Neuronal stem cell (in vitro differentiated cells): ENCODE measurements at places on chromosomes 12 and 14.
A peak's percentile ranks its signal among the peaks of the same experiment; 100 is the strongest.

GRCh38 chr14:25103271-25103670 is 53.3 kb upstream of the STXBP6 start:
- no peak for DNase-seq

GRCh38 chr14:33509454-33509853 is 441.4 kb downstream of the EGLN3 start:
- DNase-seq, result no peak

DNA sequence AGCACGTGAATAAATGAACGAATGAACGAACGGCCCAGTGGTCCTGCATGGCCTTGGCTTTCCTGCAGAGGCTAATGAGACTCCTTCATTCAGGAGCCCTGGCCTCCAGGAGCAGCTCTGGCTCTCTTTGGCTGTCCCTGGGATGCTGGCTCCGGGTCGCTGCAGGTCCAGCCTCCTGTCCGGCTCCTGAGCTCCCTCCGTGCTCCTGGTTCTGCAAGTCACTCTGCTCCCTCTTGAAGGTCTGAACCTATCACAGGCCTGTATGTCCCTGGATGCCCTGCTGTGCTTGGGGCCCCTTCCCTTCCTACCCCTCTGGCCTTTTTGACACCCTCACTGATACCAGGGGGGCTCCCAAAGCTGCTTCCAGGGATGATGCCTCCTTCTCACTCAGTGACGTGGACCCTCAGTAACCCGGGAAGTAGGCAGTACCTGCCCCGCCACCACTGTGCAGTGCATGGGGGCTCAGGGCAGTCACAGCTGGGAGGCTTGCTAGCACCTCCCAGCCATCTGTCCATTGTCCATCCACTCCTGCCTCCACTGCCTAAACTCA is 133.7 kb upstream of the C14orf180 start:
- DNase-seq, result no peak

- DNase-seq, result no peak
Measured at GRCh38 chr12:66739940-66740651, 61.2 kb upstream of the GRIP1 start.

DNA sequence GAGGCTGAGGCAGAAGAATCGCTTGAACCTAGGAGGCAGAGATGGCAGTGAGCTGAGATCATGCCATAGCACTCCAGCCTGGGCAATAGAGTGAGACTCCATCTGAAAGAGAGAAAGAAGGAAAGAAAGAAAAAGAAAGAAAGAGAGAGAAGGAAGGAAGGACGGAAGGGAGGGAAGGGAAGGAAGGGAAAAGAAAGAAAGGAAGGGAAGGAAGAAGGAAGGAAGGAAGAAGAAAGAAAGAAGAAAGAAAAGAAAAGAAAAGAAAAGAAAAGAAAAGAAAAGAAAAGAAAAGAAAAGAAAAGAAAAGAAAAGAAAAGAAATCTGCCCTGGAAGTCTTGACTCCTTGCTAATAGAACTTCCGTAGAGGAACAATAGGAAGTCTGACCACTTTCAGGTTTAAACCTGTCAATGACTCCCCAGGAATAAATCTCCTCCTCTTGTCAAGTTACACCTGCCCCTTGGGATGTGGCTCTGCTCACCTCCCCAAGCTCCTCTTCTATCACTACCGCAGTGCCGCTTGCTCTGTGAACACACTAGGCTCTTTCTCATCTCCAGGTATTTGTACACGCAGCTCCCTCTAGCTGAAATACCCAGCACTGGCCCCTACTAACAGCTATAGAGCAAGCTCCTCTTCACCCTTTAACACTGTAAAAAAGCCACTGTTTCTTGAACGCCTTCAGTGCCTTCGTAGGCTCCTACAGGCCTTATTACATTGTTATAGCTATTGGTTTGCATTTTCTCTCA is 773.1 kb upstream of the TBX3 start:
- no peak for DNase-seq

- DNase-seq, result no peak
Measured at GRCh38 chr12:106415134-106415533, 57.6 kb downstream of the POLR3B start.

DNA sequence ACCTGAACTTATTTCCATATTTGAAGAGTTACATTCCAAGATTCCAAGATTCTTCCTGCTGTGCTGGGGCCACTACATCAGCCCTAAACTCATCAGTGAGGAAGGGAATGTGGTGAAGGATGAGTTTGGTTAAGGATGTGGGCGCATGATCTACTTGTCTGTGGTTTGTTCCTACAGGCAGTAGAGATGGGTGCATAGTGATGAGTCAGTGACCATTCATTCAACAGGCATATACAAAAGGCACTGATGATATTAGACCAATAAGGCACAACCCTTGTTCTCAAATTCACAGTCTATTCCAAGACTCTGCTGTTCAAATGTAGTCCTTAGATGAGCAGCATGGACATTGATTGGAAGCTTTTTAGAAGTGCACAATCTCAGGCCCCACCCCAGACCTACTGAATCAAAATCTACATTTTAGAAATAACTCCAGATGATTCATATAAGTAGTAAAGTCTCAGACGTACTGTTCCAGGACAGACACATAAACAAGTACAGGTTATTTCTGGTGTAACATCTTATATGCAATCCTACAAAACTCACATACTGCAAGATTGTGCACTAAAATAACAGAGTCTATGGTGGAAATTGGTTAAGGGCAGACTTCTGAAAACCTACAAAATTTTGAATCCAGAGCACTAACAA is 47.7 kb upstream of the MAP3K9 start:
- DNase-seq, result no peak

DNA sequence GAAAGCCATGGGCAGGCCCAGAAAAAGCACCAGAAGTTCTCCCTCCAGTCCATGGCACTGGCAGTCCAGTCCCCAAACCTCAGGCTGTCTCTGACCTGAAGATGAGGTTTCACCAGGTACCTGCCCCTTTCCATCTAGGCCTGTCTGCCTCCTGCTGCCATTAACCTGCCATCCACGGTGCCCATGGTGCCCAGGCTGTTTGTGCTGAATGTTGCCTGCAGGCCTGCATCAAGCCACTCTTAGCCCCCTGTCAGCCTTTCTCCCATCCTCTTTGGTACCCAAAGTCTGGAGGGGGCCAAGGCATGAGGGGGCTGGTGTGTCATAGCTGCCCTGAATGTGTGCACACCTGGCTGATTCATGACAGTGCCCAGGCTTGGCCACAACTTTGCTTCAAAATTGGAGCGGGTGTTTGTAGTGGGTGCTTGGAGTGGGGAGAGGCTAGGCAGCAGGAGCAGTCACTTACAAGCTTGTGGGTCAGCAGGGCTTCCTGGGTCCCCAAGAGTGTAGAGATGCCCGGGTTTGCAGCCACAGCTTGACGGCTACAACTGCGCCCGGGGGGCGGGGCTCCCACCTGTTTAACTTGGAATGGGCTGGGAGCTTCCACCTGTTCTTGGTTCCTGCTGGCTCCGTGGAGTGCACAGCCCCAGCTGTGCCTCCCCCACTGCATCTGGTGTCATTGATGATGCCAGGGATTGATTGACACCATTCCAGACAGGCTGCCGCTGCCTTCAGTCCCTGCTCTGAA is 88.5 kb downstream of the GPHN start:
- DNase-seq, result no peak

DNA sequence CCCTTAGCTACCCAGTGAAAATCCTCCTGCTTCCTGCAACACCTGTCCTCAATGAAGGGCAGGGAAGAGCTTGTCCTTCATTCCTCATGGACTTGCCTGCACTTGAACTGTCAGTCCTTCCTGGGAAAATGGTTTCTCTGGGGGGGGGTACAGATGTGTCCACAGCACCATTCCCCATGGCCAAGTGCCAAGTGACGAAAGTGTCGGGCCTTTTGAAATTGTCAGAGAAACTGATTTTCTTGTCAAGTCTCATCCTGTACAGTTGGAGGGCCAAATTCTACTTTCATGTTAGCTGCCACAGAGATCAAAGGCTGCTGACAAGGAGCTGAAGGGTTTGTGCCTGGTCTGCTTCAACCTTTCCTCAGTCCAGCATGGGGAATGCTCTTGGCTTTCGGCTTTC is 179.5 kb upstream of the PARP11 start:
- no peak for DNase-seq

DNA sequence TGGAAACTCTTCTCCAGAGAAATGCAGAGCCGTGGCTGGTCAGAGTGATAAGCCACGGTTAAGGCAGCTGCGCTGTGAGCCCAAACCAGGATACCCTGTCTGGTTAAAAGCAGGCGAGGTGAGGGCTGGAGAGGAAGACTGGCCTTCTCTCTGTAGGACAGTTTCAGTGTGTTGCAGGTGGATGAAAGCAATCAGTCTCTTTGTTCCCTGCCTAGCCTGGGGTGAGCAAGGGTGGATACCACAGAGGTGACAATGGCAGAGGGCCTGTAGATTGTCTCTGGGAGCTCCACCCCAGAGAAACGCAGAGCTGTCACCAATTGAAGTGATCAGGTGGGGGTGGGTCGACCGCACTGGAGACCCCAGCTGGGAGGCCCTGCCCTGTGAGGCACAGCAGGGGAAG is 621.9 kb downstream of the LRFN5 start:
- DNase-seq, result no peak

- no peak for DNase-seq
Measured at GRCh38 chr12:70486588-70486987, 120.5 kb downstream of the KCNMB4 start.

GRCh38 chr12:90428465-90428864 is 526.5 kb downstream of the CCER1 start:
- no peak for DNase-seq

- DNase-seq, result peak; percentile 29
Measured at GRCh38 chr14:23365036-23365731, at the start of gene EFS. EFS (minus strand) TSS chr14:23365172; CDS start chr14:23365025, 147 bp downstream.

GRCh38 chr12:2341871-2342270 is 289.1 kb downstream of the CACNA1C start:
- DNase-seq, result no peak

DNA sequence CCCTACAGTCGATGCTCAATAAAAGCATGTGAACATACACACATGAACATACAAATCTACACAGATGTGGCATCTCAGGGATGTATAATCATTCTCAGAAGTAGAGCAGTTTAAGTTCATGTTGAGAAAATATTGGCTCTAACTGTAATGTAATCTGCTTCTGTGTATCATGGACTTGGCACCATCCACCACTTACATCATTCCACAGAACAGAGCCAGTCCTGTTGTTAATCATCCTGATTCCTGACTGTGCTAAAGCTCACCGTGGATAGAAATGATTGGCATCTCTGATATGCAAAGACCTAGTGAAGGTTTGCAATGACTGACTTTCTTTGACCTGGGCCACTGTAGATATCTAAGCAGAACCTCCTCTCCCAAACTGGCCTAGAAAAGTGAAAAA is 1141.3 kb downstream of the BCL11B start:
- DNase-seq, result no peak

DNA sequence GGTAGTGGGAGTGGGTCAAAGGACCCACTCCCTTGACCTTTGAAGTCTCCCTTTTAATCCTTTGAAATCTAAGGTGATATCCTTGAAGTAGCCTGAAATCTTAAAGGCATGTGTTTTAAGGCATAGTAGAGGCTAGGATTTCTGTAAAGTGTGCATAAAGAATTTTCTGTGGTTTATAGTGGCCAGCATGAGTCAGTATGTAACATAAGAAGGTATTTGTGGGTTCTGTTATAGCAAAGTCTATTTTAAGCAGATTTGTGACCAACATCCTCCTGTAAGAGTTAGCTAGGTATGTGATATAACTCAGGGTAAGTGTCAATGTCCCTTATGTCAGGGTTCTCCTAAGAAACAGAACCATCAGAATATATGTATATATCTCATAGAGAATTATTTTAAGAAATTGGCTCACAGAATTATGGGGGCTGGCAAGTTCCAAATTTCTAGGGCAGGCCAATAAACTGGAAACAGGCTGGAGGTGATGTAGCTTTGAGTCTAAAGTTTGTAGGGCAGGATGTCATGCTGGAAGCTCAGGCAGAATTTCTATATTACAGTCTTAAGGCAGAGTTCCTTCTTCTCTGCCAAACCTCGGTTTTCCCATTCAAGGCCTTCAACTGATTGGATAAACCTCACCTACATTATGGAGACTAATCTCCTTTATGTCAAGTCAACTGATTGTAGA is 18.7 kb upstream of the EPYC start:
- no peak for DNase-seq

DNA sequence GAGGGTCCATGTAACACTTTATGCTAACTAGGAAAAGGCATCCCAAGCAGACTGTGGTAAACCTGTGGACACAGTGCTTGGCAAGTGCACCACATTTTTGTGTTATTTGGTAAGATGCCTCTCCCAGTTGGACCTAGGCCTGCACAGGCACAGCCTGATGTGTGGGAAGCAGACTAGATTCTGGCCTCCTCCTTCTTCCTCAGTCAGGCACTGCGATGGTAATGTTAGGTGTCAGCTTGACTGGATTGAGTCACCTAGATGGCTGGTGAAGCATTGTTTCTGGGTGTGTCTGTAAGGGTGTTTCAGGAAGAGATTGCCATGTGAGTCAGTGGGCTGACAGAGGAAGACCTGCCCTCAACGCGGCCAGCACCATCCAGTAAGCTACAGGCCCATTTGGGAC is 25.3 kb upstream of the RHOJ start:
- DNase-seq, result no peak

GRCh38 chr12:57235017-57235727 is 5.7 kb downstream of the SHMT2 start:
- no peak for DNase-seq

DNA sequence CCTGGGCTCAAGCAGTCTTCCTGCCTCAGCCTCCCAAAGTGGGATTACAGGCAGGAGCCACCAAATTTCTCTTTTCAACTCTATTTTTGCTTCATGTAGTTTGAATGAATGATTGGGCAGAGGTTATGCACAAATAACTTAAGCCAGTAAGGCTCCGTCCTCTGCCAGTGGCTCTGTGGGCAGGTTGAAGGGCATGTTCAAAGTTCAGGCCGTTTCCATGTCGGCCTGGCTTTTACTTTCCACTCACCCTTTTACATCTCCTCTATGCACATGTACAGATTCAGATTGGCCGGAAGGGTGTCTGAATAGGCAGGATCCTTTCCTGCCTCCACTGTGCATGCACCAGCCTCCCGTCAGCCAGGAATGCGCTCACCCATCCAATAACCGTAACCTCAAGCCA is 132.3 kb downstream of the EML1 start:
- no peak for DNase-seq
